Cerebellar nuclear complex (tissue), 1 donor: ENCODE measurements at places on chromosomes 4 and X.

GRCh38 chr4:82820689-82821088 lies 22.1 kb upstream of the SCD5 start:
- DNase-seq = no peak

DNA sequence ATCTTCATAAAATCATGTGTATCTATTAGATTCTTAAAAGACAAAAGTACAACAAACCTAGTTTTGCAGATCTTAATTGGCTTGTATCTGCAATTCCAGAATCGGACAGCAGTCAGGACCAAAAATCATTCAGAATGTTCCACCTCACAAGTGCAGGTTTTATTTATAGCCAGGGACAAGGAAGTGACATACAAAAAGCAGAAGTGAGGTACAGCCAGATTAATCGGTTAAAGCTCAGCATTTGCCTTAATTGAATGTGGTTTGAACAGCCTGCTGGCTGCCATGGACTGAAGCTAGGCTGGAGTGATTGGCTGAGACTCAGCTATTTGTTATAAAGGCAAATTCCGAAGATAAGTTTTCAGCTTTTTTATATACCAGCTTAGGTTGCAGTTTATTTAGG lies 932.6 kb downstream of the C4orf33 start:
- no peak for DNase-seq

GRCh38 chrX:36336751-36337150 lies 417.2 kb downstream of the CFAP47 start:
- DNase-seq = no peak

- DNase-seq = no peak
Measured at GRCh38 chr4:135122457-135122856, 920.9 kb upstream of the PABPC4L start.

- DNase-seq = no peak
Measured at GRCh38 chrX:41737065-41737464, 13.1 kb downstream of the GPR82 start.
